ENCODE measurements at places on chromosomes 1 and 21.
A peak's percentile ranks its signal among the peaks of the same experiment; 100 is the strongest.

GRCh38 chr1:218527737-218528136 is 182.6 kb downstream of the TGFB2 start:
- DNase-seq = no peak

DNA sequence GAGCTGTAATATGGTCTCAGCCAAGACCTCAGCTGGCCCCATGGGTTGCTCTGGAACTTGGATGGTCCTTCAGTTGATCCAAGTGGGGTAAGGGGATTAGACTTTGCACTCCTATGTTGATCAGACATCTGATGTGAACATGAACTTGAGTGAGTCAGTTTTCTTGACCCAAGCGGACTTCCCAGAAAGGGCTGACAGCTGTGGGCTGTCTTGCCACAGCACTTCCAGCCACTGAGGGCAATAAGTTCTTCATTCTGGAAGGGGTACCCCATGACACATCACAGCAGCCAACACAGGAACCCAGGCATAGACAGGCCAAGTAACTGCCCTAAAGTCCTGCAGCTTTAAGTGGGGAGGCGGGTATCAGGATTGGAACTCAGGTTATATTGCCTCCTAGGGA is 93.9 kb upstream of the USP24 start:
- no peak for DNase-seq

GRCh38 chr1:104294259-104294658 is 544.6 kb downstream of the AMY1C start:
- no peak for DNase-seq

GRCh38 chr1:3657096-3657475 is 4.8 kb downstream of the TP73 start:
- no peak for DNase-seq

GRCh38 chr1:211751438-211751837 is 76.0 kb upstream of the NEK2 start:
- no peak for DNase-seq

- DNase-seq = no peak
These were observed 2.6 kb downstream of the ADAMTS5 start for GRCh38 chr21:26964170-26964778.

DNA sequence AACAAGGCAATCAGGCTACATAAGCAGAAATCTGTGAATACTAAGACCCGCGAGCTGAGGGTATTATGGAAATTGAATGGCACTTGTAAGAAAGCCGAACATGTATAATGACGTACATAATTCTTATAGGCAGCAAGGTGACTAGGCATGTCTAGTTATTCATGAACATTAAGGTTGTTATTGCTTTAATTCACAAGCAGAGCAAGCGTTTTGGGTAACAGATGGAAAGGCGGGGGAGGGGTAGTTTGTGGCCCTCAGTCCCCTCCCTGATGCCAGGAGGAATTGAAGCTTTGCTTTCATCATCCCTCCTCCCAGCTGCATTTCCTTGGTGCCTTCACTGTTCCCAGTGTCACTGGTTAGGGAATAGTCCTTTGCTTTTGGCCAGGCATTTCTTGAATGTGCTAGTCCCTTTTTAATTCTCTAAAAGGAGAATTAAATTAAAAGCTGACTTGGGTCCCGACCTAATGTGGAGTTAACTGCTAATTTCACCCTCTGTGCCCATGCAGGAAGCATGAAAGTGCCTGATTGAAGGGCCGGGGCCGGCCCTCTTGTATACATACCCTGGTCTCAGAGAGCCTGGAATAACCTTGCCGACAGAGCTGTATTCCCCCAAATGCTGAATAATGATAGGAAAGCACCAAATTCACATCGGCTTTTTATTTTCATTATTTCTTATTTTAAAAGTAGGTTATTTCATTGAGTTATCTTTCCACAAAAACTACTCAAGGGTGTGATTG is 42.5 kb downstream of the RYR2 start:
- no peak for DNase-seq

DNA sequence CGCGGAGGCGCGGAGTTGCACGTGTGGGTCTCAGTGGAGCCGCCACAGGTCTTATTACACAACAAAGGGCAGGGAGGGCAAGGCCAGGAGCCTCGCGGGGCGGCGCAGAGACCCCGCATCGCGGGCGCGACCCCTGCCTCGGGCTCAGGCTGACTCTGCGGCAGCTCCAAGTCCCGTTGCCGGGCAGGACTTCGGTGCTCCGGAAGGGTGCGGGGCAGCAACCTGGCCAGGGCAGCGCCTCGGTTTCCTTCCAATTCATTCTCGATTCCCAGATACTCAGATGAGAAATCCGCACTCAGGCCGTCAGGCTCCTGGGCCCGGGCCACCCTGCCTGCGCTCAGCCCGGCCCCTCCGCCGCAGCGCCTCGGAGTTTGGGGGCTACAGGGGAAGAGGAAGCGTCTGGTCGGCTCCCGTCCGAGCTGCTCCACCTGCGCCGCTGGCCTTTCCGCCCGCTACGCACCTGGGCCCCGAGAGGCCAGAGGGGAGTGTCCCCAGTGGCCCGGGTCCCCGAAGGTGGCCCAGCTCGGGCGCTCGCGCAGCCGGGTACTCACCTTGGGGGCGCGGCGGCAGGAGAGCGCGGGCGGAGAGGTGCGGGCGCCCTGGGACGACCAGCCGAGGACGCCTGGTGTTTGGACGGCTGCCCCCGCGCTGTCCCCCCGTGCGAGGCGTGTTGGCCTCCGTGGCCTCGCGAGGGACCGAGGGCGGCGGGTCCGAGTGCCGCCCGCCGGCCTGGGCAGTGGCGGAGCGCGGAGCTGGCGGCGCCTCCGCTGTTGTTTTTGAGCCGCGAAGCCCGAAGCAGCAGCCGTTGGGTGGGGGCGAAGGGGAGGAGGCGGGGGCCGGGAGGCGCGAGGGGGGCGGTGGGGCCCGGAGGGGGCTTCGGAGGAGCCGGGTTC is 1.1 kb upstream of the PRDM16 start:
- no peak for DNase-seq

GRCh38 chr1:17052038-17052437 is 1.8 kb downstream of the SDHB start:
- no peak for DNase-seq

DNA sequence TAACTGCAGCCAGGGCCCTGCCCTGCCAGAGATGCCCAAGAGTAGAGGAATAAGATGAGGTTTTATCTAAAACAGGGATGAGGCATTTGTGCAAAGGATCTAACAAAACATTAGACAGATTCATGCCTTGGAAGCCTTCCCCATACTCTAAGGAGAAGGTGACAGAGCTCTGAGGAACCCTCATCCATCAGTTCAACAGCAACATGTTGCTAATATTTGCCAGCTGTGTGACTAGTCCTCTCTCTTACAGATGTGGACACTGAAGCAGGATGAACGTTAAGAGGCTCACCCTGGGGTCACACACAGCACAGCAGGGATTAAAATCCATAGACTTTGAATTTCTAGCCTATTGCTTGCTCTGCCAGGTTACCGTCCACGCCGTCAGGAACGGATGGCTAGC is 99.0 kb downstream of the ZBTB18 start:
- no peak for DNase-seq

GRCh38 chr21:38241029-38241740 is 15.6 kb upstream of the KCNJ15 start:
- no peak for DNase-seq

DNA sequence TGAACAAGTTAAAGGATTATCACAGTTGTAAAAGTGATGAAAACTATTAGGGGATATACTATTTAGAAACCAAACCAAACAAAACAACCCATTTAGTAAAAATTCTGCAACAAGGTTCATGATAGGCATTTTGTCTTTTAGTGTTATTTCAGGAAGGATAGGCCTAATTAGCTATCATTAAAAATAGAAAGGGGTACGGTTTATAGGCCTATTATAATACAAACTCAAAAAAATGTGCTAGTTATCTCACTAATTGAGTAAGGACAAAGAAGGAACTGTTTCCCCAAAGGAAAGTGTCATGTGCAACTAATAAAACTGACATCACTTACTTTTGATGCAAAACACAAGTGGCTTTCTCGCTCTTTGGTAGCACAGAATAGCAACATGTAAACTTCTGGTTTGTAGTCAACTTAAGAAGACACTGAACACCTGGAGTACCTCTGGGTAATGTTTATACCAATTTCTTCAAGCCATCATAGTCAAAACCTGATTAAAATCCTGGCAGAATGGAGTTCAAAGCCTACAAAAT is 28.5 kb downstream of the SLC16A1 start:
- DNase-seq = no peak

- no peak for DNase-seq
These were observed 129.2 kb downstream of the RGS21 start for GRCh38 chr1:192445839-192446489.

- peak; percentile 12 for DNase-seq
These were observed 6.2 kb upstream of the ANKRD35 start for GRCh38 chr1:145891587-145892485.

GRCh38 chr1:86450847-86451246 is 17.9 kb upstream of the CLCA1 start:
- DNase-seq = no peak

DNA sequence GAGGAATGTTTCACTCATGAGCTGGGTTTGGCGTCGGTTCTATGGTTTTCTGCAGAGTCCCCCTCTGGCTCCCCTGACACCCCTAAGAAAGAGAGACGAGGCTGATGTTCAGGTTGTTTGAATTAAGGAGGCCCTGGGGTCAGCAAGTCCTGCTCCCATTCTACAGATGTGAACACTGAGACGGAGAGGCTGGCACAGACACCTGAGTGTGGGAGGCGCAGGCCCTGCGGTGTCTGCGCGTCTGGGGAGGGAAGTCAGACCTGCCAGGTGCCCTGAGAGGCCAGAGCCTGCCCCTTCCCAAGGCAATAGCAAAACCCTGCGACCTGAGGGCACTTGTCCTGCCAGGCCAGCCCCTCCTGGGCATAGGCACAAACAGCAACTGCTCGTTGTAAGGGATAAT is 47.7 kb downstream of the MEGF6 start:
- no peak for DNase-seq

DNA sequence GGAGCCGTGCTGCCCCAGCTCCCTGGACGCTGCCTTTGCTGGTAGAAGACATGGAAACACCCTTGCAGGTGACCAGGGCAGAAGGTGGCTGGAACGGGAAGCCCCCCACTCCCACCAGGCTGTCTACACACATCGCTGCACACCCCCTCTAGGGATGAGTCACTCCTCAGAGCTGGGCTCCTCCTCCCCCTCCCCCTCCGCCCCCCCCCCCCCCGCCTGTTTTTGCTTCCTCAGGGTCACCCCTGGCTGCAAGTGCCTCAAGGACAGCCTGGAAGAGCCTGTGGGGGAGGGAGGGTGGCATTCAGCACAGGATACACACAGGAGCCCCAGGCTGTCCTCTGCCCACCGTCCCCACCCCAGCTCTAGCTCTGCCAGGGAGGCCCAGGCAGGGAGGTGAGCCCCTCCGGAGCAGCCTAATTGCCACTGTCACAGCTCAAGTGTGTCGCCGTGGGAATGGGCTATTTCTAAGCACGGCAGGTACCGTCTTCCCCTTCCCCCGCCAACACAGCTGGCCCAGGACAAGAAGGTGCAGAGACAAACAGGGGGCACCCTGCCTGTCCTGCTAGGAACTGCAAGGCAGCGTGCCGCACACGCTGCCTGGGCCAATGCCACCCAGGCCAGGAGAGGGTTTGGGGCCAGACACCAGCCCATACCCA is 2.5 kb downstream of the FNDC10 start:
- no peak for DNase-seq

DNA sequence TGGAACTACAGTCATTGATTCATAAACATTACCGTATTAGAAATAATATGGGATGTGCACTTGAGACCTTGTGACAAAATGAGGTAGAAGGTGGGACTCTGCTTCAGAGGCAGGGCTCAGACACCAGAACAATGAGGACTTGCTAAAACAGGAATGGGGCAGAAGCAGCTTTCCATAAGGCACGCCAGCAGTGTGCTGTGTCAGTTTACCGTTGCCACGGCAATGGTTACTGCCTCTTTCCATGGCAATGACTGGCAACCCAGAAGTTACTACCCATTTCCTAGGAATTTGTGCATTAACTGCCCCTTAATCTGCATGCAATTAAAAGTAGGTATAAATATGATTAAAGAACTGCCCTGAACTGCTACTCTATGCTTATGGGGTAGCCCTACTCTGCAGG is 169.0 kb downstream of the CHRM3 start:
- DNase-seq = no peak

GRCh38 chr1:184424157-184424556 is 37.3 kb downstream of the C1orf21 start:
- DNase-seq = no peak

GRCh38 chr1:164718821-164719220 is 159.8 kb downstream of the PBX1 start:
- no peak for DNase-seq

- no peak for DNase-seq
These were observed 121.3 kb downstream of the CDC7 start for GRCh38 chr1:91621907-91622306.

- DNase-seq = no peak
These were observed 41.8 kb downstream of the RUNX3 start for GRCh38 chr1:24888061-24888970.

GRCh38 chr1:209202830-209203532 is 380.5 kb upstream of the CAMK1G start:
- no peak for DNase-seq

GRCh38 chr1:35925741-35926140 is 5.2 kb upstream of the AGO3 start:
- no peak for DNase-seq

- DNase-seq = no peak
These were observed 1.1 kb downstream of the PATJ start for GRCh38 chr1:61743431-61743705.

GRCh38 chr1:82044536-82044935 is 243.8 kb downstream of the ADGRL2 start:
- no peak for DNase-seq

DNA sequence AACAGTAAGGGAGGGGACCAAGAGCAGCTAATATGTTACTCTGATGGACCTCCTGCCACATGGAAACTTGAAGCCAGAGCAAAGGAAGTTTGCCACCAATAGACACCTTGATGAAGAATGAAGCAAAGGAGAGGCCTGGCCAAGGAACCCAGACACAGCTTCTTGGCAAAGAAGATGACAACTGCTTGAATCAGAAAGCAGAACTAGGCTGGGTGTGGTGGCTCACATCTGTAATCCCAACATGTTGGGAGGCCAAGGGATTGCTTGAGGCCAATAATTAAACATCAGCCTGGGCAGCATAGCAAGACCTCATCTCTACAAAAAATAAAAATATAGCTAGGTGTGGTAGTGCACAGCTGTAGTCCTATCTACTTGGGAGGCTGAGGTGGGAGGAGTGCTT is 31.7 kb upstream of the CAPZB start:
- DNase-seq = no peak

- no peak for DNase-seq
These were observed 151.8 kb downstream of the CACNA1E start for GRCh38 chr1:181635110-181635509.

- DNase-seq = no peak
These were observed 15.6 kb downstream of the TAL1 start for GRCh38 chr1:47216278-47217059.

DNA sequence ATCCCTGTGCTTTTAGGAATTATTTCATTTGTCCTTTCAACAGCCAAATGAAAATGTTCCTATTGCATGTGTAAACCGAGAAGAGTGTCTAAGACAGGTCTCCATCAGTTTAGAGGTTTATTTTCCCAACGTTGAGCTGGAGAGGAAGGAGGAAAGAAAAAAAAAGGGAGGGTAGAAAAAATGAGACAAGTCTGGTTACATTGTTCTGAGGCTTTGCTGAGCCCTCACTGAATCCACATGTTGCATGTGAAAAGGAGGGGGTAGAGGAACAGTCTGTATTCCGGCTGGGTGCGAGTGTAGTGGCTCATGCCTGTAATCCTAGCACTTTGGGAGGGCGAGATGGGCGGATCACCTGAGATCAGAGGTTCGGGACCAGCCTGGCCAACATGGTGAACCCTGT is 19.2 kb upstream of the PDIK1L start:
- no peak for DNase-seq
